ENCODE measurements at places on chromosomes 7 and 10.

GRCh38 chr7:124922200-124922599, 7.4 kb downstream of the POT1 start:
- DNase-seq, result no peak

- DNase-seq, result no peak
Observed at GRCh38 chr10:1097436-1097835, 41.3 kb downstream of the WDR37 start.

GRCh38 chr10:77357611-77358310, 279.8 kb downstream of the KCNMA1 start:
- no peak for DNase-seq

DNA sequence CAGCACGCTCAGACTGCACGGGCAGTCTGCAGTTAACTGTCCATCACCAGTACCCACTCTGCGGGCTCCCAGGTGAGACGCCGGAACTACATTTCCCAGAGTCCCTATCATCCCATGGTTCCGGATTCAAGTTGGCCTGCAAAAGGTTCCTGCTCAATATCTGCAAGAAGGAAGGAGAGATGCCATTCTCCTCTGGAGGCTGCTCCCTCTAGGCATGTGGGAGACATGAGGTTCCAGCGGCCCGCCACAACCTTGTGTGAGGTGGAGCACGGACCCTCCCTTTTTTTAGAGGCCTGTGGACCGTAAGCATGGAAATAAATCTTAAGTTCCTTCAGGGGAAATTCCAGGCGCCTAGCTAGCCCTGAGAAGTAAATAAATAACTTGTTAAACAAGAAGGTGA, 29.7 kb downstream of the NUP42 start:
- no peak for DNase-seq

DNA sequence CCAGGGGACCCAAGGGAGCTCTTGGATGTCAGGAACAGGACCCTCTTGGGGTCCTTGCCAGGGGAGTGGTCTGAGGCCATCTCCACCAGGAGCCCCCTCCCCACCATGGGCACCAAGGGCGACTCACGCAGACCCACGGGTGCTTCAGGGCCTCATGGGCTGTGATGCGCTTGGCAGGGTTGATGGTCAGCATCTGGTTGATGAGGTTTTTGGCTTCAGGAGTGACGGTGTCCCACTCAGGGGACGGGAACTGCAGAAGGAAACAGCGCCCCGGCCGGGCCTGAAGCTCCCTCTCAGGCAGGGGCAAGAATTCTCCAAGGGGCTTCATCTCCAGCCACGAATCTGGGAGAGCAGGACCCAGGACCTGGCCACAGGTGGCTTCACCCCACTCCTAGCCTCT, 41.3 kb downstream of the YKT6 start:
- no peak for DNase-seq

DNA sequence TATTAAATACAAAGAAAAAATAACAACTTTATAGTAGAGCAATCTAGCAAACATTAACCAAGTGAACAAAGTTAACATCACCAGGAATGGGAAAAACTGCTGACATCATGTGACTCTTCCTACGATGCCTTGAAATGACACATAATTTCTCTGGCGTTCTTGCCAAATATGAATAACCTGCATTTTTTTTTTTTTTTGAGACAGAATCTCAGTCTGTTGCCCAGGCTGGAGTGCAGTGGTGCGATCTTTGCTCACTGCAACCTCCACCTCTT, 126.5 kb upstream of the VKORC1L1 start:
- no peak for DNase-seq

DNA sequence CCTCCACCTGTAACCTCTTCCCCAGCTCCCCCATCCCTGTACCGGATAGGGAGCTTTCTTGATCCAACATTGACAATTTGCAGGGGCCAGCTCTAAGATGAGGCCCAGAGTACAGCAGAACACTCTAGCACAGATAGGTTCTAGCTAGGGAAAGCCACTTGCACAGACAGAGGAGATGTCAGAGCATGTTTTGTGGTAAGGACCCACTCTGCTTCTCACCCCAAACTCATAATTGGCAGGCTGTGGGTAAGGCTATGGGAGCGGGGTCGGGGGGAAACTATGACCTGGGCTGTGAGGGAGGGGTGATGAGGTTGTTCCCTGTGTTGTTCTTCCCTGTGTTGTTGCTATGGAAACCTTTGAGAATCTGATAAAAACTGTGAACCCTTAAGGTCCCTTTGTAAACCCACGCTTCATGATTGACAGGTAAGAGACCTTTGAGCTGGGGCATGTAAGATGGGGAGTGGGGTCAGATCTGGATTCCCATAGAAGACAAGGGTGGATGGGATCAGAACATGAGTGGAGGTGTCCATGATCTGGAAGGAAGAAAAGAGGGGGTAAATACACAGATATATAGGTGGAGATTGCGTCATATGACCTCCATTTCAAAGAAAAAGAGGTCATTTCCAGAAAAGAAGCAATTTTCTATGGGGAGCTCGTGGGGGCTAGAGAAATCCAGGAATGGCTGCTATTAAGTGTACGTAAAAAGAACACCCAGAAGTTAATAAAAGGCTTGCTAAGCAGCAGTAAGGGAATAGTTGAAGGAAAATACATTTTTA, 4.0 kb downstream of the CALD1 start:
- no peak for DNase-seq

DNA sequence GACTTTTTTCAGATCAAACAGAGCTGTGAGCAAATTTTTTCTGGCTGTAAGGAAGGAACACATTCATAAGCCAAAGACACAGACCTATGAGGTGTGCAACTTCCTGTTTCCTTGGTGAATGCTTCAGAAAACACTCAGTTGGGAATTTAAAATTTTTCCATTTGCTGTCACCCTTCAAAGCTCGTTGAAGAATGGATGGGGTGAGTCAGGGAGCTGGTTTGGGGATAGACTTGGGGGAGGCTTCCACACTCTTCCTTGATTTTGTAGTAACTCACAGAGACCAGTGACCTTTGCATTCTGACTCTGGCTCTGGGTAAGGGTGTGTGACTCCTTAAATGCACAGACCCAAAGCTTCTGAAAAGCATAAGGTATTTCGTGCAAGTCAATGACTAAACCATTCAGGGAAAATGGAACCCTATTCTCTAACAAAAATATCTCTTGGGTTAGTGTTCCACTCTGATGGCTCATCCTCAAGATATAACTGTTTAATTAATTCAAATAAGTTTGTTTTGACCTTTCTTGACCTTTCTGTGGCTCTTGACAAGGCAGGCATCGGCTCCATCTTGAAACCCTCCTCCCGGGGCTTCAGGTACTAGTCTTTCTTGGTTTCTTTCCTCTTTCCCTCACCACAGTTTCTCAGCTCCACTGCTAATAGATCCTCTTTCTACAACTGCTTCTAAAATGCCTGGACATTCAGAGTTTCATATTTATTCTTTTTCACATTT, 227.8 kb upstream of the INHBA start:
- DNase-seq, result no peak

DNA sequence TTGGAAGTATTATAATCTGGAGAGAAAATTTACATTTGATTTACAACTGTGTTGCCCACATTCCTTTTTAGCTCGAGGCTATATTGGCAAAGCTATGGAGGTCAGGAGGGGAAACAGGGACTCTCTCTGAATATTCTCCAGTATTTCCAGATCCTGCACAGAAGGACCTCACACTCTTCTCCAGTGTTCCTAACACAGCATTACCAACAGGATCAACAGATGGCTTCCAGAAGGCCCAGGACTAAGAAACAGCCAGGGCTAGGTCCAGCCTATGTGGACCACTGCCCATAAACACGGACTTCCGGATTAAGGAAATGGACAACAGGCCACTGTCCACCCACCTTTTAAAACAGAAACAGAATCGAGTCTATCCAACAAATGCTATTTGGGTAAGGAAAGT, 65.3 kb downstream of the CHCHD3 start:
- DNase-seq, result no peak

DNA sequence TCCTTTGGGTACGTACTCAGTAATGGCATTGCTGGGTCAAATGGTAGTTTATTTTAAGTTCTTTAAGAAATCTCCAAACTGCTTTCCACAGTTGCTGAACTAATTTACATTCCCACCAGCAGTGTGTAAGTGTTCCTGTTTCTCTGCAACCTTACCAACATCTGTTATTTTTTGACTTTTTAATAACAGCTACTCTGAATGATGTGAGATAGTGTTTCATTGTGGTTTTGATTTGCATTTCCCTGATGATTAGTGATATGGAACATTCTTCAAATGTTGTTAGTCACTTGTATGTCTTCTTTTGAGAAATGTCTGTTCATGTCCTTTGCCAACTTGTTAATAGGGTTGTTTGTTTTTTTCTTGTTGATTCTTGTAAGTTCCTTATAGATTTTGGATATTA, 558.9 kb downstream of the SH2D4B start:
- DNase-seq, result no peak

DNA sequence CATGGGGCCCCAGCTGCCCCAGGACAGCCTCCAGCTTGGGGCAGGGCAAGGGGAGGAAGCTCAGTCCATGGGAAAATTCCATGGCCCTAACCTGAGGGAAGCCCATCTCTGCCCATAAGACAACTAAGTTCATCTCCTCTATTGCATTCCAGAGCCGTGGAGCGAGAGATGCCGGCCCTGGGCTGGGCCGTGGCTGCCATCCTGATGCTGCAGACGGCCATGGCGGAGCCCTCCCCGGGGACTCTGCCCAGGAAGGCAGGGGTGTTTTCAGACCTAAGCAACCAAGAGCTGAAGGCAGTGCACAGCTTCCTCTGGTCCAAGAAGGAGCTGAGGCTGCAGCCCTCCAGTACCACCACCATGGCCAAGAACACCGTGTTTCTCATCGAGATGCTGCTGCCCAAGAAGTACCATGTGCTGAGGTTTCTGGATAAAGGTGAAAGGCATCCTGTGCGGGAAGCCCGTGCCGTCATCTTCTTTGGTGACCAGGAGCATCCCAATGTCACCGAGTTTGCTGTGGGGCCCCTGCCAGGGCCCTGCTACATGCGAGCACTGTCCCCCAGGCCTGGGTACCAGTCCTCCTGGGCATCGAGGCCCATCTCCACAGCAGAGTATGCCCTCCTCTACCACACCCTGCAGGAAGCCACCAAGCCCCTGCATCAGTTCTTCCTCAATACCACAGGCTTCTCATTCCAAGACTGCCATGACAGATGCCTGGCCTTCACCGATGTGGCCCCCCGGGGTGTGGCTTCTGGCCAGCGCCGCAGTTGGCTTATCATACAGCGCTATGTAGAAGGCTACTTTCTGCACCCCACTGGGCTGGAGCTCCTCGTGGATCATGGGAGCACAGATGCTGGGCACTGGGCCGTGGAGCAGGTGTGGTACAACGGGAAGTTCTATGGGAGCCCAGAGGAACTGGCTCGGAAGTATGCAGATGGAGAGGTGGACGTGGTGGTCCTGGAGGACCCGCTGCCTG, 4.3 kb downstream of the AOC1 start:
- DNase-seq, result no peak

DNA sequence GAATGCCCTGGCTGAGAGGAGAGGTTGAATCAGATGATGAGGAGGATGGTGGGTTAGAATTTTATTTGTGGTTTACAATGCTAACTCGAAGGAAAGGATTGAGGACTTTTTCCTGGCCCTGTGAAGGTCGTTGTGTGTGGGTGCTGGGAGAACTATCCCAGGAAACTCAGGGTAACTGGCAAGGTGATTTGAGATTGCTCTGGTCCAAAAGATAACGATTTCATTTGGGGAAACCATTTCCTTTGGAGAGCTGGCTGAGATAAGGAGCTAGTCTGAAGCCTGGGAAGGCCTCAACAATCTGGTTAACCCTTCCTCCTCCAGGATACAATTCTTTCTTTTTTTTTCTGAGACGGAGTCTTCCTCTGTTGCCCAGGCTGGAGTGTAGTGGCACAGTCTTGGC, 33.0 kb downstream of the HK1 start:
- DNase-seq, result no peak

GRCh38 chr10:132458586-132459300, 61.7 kb downstream of the PWWP2B start:
- peak; percentile 60 for DNase-seq

- no peak for DNase-seq
Observed at GRCh38 chr7:118011652-118012051, 138.4 kb upstream of the CTTNBP2 start.

- no peak for DNase-seq
Observed at GRCh38 chr7:122682815-122683550, 15.9 kb downstream of the RNF133 start.

- DNase-seq, result no peak
Observed at GRCh38 chr10:111833251-111833650, 350.3 kb downstream of the GPAM start.

DNA sequence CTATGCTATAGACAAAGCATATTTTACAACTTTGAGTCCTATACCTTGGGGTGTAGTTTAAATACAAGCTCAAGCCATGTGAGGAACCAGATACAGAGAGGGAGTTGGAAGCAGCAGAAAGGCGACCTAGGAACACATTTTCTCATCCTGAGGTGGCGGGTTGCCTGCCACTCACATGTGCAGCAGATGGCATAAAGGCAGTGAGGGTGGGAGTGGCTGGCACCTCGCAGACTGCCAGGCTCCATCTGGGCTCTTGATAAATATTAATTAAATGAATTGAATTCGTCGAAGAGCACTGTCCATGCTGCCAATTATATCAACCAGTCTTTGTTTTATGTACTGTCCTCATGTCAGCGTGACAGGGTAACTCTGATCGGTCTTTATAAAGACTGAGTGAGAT, 79.0 kb upstream of the SEMA3C start:
- DNase-seq, result no peak

DNA sequence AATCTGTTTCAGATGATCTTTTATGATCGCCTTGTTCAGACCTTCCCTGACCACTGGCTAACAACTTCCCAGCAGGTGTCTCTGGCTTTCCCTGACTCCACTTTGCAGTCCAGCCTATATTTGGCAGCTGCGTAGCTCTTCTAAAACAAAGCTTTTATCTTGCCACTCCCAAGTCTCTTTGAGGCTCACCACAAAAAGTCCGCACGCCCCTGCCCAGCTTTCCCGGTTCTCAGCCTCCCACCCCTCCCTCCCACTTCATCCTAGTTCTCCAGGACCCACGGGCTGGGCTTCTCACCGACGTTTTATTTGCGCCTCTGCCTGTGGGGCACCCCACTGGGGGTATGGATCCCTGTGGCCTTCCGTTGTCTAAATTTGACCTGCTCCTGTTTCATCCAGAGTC, 58.9 kb upstream of the USP6NL start:
- no peak for DNase-seq

GRCh38 chr10:125226005-125226404, 65.6 kb upstream of the CTBP2 start:
- no peak for DNase-seq

GRCh38 chr7:116772423-116772863, 89.9 kb upstream of the CAPZA2 start:
- no peak for DNase-seq

Data from activated CD4-positive, alpha-beta T cell treated with anti-CD3 and anti-CD28 coated beads, Interleukin-2, amount 10 ng/mL, durations not matched to agents 7 days and 5 days (primary cell).